Left ventricle myocardium superior (tissue), 1 donor: ENCODE measurements at places on chromosomes 2 and 18. TPM values are rescaled to one million over a fixed set of nuclear protein-coding genes. Genes with fewer than 3 reads are reported as not detected.

DNA sequence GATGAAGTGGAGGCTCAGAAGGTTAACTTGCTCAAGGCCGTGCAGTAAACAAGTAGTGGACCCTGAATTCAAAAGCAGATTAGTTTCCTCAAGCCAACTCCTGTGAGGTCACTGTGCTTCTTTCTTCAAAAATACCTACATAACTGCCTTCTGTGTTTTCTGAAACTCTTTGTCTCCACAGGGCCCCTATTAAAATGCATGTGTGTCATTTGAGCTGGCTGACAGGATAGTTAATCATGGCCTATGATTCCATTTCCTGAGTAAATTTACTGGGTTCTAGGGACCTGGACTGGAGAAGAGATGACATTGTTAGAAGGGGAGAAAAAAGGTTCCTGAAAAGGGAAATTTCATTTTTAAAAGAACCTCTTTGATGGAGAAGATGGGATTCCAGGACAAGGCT lies 12.9 kb upstream of the DTNA start:
- DNase-seq: no peak

DNA sequence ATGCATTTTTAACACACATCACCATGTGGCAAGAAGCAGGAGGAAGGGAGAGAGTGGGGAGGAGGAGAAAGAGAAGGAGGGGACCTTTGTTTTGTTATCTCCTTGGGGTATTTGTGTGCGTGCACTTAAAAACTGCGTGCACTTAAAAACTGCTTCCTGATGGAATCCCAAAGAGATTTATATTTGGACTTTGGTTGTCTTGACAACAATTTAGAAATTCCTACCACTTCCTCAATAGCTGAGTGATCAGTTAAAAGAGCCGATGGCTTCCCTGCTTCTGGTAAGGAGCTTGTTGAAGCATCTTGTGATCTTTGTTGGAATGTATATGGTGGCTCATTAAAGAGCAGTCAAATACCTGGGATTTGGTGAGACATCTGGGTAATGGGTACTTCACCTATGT lies 4.5 kb downstream of the RAB31 start:
- DNase-seq: no peak

- no peak for DNase-seq
Measured at GRCh38 chr18:10121786-10122515, 208.1 kb downstream of the VAPA start.

Gene LBX2
- 0.52 TPM for total RNA-seq
